CD4-positive, alpha-beta T cell treated with Interleukin-15 for 1 hour (primary cell): ENCODE measurements at places on chromosomes 2 and 18.

GRCh38 chr2:3743951-3744555 lies 40.7 kb downstream of the DCDC2C start:
- DNase-seq: no peak

DNA sequence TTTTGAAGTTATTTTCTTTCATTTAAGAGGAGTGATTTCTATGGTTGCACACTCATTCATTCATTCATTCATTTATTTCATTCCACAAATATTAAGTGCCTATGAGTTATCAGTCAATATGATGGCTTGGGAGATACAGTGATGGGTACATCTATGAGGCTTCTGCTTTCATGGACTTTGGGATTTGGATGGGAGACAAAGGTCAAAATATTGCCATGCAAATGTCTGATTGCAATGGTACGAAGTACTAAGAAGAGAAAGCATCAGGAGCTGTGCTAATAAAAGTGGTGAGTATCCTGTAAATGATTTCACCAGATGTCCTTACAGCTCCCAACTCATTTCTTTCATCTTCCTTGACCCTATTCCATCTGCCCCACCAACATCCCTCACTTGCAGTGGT lies 174.4 kb upstream of the MEX3C start:
- DNase-seq: no peak

GRCh38 chr2:12948231-12948960 lies 231.7 kb downstream of the TRIB2 start:
- no peak for DNase-seq

- no peak for DNase-seq
Measured at GRCh38 chr2:240898731-240899467, 2.9 kb upstream of the MAB21L4 start.

- DNase-seq: no peak
Measured at GRCh38 chr2:207394203-207394781, 135.5 kb upstream of the CREB1 start.

GRCh38 chr18:79567481-79568147 lies 112.0 kb upstream of the CTDP1 start:
- no peak for DNase-seq

DNA sequence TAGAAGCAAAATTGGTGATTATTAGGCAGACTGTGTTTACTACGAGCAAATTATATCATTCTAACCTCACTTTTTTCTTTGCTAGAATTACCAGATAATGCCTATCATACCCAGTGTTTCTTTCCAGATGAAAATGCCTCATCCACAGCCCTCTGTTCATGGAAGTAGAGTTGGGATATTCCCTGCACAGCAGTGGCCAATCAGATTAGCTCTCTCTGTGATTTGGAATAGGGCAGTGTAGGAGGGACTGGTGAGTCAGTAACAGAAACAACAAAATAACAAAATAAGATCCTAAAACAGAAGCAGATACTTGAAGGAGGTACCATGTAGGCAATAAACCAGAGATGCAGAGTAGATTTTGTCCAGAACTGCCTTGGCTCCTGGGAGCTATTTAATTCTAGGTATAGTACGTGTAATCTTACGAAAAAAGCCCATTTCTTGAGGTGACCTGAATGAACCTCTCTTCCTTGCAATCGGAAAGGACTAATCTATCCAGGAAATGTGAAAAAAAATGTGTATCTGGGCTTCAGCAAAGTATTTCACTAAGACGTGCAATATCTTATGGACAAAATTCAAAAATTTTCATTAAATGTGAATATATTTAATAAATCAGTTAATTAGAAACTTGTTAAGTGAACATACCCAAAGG lies 18.4 kb upstream of the TMEM17 start:
- no peak for DNase-seq
